Stimulated activated CD4-positive, alpha-beta T cell treated with anti-CD3 and anti-CD28 coated beads, Interleukin-4, amount 100 ng/mL, for 4 hours (primary cell): ENCODE measurements at places on chromosomes 4 and X.

GRCh38 chrX:126237524-126237923, 71.4 kb upstream of the DCAF12L2 start:
- no peak for DNase-seq

DNA sequence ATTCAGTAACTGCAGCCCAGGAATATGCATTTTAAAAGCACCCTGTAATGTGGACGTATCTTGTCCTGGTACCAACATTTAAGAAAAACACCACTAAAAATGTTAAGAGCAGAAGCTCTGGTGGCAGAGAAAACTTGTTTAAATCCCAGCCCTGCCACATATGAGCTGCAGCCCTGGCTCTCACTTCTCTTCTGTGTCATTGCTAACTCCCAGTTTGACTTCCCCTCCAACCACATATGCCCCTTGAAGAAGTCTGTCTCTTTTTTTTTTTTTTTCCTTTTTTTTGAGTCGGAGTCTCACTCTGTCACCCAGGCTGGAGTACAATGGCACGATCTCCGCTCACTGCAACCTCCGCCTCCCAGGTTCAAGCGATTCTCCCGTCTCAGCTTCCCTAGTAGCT, 14.8 kb downstream of the LHFPL1 start:
- no peak for DNase-seq

- DNase-seq, result no peak
These were observed 32.4 kb upstream of the FHIP1A start for GRCh38 chr4:151376540-151376939.

DNA sequence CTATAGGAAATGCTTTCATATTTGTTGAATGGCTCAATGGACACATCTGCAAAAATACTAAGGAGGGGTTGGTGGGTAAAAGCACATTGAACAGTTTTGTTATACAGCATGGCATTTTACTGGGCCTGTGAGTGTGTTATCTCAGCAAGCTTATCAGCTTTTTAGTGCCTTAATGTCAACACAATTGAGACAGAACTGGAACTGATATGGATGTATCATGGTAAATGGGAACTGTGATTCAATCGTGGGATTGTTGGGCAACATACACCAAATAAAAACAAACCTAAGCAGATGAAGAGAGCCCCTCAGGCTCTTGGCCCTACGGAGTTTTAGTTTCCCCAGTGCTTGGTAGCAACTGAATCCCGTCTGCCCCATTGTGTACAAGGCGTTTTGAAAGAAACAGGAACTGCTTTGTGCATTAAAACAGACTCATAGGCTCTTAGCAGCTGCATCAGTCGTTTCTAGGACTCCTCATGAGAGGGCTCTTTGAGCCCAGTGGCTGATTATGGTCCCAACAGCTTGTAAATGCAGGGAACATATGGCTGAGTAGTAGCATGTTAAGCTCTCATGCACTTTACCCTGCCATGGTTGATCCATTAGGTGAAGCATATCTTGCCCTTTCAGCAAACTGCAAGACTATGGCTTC, 7.3 kb downstream of the GPR119 start:
- DNase-seq, result no peak

GRCh38 chr4:150217192-150217591, 138.9 kb downstream of the DCLK2 start:
- no peak for DNase-seq

- no peak for DNase-seq
These were observed 24.0 kb downstream of the RPA4 start for GRCh38 chrX:96907516-96908272.

DNA sequence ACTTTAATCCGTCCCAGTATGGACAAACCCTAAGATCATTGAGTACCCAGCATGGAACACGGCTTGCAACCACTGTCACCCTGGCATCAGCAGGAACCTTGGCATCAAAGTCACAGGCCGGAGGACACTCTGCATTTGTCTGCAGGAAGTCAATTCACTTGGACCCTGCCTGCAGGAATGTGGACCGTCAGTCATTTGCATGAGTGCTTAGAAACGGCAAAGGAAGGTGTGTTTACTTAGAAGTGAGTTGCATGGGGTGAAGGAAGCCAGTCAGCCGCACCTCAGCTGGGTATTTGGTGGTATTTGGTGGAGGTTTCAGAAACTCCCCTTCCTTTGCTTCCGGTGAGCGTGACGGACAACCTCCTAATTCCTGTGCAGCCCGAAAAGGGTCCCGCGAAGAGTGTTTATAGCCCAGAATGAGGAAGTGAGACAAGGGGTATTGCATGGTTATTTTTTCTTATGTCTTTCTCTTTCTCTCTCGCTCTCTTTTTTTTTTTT, 15.5 kb downstream of the P2RY8 start:
- DNase-seq, result no peak

DNA sequence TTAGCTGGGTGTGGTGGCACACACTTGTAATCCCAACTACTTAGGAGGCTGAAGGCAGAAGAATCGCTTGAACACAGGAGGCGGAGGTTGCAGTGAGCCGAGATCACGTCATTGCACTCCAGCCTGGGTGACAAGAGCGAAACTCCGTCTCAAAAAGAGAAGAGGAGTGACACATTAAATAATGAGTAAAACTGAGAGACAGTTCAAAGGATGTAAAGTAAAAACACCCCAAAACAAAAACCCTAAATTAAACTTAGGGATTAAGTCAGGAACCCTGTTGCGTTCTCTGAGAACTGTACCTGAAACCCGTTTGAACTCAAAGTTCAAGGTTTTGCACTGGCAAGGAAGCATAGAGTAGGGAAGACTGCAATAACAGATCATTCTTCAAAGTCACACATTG, 141.7 kb downstream of the BRWD3 start:
- no peak for DNase-seq

GRCh38 chr4:145819101-145819852, 119.3 kb downstream of the ZNF827 start:
- DNase-seq, result no peak
